CD4-positive, alpha-beta T cell treated with Interleukin-12 subunit alpha and Interleukin-12 subunit beta, for 1 hour (primary cell): ENCODE measurements at places on chromosomes 1 and 21.

- DNase-seq: no peak
Measured at GRCh38 chr1:200970771-200971427, 52.6 kb downstream of the KIF21B start.

GRCh38 chr1:216388558-216388957 is 34.7 kb downstream of the USH2A start:
- no peak for DNase-seq

DNA sequence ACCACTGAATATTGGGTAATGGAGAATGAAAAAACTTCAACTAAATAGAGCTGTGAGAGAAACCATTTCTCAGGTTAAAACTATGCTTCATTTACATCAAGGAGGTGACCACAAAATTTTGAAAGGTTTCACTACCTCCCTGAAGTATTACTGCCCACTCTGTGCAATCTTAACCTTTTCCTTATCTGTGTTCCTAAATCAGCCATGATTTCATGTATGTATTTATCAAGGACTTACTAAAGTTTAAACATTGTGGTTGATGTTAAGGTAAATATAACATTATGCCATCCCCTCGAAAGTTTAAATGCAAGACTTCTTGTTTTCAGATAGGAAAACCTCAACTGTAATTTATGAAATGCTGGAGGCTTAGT is 84.4 kb downstream of the CLEC20A start:
- DNase-seq: no peak

DNA sequence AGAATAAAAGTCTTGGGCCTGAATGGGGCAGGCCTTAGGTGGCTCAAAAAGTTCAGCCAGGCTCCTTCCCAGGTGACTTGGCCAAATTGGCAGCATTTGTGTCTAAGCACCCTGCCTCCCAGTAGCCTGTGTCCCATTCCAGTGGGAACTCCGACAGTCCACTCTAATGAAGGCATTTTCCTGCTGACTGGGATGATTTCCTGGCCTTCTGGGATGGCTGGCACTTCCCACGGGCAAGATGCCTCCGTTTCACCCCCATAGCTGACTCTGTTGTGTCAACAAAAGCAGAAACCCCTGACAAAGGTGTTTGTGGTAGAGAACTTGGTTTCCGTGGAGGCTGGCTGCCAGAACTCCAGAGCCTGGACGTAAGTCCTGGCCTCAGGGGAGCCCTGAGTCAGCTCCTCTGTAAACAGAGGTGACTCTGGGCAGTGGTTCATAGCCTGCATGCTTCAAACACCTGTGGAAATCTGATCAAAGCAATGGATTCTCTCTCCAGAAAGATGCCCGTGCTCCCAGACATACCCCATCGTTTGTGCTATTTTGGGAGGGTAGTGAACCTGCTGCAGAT is 36.6 kb downstream of the WNT3A start:
- DNase-seq: no peak

DNA sequence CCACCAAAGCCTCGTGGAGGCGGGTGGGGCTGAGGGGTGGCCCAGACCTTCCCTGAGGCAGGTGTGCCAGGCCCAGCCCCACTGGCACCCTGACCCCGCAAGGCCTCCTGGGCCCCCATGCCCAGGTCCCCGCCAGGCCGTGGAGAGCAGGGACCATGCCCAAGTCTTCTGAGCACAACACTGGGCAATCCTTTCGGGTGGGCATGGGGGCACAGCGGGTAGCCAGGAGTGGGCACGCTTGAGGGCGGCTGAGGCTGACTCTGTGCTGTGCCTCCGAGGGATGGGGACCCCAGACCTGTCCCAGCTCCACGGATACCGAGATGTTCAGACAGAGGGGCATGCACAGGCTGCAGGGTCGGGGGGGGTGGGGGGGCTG is 12.9 kb downstream of the CFAP410 start:
- no peak for DNase-seq

DNA sequence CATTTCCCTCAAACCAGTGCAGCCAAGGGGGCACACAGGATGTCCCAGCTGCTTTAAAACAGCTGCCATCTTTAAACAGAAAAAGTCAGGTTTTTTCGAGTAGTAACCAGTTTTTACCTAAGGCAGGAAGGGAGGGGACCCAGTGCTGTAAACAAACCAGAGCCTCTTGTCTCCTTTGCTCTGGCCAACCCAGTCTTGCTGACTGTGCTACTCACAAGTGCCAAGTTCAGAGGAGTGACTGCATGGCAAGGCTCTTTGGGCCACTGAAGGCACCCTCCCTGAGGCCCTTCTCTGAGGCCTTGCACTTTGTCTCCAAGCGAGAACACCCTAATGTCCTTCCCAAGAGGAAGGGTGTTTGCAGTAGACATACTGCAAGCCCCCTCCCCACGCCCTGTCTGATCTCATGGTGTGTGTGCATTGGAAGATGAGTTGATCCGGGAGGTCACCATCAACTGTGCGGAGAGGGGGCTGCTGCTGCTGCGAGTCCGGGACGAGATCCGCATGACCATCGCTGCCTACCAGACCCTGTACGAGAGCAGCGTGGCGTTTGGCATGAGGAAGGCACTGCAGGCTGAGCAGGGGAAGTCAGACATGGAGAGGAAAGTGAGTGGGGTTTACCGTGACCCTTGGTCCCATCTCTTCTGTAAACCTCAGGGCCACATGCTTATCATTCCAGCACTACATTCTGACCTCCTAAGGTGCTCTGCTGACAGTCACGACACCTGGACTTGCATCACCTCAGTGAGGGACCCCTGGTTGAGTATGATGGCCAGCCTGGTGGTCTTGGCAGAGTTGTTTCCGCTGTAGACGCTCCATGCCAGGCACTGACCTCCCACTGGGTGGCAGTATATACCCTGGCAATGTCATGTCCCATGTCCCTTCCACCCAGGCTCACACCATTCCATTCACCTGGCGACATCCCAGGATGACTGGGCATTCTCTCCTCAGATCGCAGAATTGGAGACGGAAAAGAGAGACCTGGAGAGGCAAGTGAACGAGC is 4.7 kb downstream of the DNALI1 start:
- peak; percentile 34 for DNase-seq

- DNase-seq: no peak
Measured at GRCh38 chr1:58901008-58901407, 117.2 kb upstream of the JUN start.

DNA sequence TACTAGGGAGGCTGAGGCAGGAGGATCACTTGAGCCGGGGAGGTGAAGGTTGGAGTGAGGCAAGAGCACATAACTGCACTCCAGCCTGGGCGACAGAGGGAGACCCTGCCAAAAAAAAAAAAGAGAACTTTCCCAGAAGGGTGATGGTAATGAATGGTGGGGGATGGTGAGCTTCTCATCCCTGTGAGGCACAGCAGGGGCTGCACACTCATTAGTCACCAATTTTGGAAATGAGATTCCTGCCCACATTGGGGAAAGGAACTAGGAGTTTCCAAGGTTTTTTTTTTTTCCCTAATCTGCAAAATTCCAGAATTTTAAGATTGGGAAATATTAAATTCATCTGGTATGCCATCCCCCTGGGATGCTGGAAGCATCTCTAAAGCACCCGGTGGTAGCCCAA is 50.2 kb upstream of the SSBP3 start:
- DNase-seq: no peak

GRCh38 chr1:178094739-178095645 is 1.1 kb downstream of the RASAL2 start:
- no peak for DNase-seq

DNA sequence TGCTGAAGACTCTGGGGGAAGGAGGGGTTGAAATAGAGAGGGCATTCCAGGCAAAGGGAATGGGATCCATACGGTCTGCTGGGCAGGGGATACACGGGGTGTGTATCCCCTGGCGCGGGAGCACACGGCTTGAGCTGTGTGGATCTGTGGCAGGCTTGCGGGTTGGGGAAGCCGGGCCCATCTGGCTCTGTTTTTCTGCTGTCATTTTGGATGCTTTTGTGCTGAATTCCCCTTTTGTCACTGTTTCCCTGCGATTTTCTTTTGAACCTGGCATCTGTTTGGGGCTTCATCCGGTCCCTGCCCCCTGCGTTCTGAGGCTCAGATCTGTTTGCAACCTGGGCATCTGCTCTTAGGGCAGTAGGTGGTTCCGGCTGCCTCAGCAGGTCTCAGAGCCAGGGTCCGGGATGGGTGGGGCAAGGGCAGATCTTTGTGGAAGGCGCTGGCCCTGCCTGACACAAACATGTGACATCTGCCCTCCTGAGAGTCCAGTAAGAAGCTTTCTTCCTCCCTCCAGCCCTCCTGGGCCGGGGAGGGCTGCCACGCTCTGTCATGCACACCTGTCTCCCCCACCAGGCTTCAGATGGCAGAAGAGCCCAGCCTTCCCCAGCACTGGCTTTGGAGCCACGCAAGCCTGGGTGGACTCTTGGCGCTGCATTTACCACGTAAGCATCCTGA is 84.0 kb downstream of the IGSF21 start:
- no peak for DNase-seq

- DNase-seq: no peak
Measured at GRCh38 chr1:228087771-228088251, 5.3 kb downstream of the ARF1 start.

GRCh38 chr1:241838897-241839296 is 9.1 kb upstream of the EXO1 start:
- no peak for DNase-seq

DNA sequence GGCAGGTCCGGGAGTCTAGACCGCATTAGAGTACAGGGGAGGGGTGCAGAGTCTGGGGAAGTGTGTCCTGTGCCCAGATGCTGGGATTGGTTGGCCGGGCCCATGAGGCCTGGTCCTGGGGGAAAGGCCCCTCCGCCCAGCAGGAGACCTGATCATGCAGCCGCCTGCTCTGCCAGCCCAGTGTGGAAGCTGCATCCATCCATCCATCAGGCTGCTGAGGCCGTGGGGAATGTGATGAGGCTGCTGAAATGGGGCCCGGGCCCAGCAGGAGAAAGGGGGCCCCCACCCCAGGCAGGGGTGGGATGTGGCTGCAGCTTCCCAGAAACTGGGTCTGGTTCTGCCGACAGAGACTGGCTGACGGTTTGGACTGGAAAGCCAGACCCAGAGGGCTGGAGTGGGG is 37.2 kb downstream of the EPHA2 start:
- DNase-seq: no peak

DNA sequence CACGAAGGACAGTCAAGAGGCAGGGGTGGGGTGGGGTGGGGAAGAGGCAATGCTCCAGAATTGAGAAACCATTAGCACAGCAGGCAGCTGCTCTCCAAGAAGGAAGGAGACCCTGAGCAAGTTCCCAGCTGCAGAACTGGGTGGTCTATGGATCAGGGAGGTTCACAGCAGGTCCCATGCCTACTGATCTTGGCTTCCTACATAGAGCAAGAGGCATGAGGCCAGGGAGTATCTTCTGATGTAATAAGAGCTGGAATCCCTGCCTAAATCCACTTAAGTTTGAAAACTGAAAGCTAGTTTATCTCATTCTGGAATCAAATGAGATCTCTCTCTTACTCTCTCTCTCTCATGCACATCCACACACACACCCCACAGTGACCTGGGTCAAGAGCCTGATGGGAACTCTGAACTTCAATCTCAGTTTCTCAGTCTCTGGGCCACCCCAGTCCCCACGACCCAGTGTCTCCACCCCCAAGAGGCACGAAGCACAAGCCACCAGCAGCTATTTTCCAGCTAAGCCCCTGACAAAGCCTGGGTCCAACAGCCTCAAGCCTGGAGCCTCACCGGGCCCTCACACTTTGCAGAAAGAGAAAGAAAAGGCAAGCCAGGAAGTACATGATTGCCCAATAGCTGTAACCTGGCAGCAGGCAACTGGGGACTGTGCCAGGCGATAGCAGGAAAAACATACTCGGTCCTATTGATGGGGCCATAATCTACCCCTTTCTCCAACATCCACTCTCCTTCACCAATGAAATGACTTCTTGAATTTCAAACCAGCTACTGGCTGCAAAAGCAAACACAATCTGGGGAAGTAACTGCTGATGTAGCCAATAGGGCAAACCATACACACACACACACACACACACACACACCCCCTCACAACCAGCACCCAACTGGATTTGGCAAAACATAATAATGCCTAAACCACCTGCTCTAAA is 2.2 kb downstream of the NUAK2 start:
- peak; percentile 42 for DNase-seq

DNA sequence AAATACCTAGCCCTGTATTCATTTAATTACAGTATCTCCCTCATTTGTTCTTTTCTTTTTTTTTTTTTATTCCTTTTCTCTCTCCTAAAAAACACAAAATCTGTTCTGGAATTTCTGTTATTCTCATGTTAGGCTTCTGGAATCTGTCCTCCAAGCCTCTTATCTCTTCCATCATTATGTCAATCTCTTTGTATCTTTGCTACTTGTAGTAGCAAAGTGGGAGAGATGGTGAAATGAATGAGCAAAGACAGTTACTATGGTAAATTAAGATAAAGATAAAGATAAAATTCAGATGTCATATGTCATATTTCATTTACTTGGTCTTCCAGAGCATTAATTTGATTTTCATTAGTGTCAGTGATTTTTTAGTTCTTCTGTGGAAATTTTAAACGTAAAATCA is 155.1 kb downstream of the FGGY start:
- no peak for DNase-seq

DNA sequence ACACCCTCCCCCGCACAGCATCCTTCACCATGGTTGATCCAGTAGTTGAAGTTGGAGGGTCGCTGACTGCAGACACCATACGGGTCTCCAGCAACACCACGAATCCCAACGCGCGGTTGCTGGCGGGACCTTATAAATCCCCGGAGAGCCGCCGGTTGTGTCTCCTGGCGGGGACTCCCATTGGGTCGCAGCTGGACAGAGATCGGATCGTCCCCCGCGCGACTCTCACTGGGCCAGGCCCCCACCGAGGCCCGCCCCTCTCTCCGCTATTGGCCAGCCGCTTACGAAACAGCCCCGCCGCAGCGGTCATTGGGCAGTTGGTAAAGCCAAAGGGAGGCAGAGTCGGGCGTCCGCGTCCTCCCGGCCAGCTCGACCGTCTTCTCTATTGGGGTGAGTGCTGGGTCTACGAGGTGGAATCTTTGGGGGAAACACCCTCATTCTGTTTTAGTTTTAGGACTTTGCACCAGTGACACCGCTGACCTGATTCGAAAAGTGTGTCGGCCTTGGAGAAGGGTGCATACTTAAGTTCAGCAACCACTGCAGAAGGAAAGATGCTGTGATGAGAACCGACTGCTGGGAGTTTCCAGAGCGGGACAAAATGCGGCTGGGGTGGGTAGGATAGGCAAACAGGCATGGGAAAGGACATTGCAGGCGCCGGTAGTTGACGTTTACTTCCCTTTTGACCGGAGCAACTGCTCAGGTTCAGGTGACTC is 27.4 kb downstream of the RABIF start:
- DNase-seq: peak; percentile 39

- no peak for DNase-seq
Measured at GRCh38 chr1:221839321-221839720, 97.4 kb upstream of the DUSP10 start.

DNA sequence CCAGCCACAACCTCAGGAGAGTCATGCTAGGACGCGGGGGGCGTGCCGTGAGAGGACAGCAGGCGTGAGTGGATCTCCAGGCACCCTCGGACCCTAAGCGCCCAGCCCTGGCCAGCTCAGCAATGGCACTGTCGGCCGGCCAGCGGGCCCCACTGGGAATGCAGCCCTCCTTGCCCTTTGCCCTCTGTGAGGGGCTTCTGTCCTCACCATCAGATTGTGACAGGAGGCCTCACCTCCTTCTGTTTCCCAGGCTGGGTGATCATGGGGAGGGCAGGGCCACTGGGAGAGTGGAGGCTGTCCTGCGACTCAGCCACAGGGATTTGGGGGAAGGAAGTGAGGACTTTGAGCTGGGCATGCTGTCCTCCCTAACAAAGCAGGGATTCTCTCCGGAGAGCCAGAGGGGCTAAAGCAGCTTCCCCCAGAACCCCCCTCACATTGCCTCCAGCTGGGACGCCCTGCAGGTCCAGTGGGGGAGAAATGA is 6.6 kb upstream of the LRRC3 start:
- no peak for DNase-seq

GRCh38 chr1:150309758-150310508 is 11.4 kb upstream of the PRPF3 start:
- no peak for DNase-seq

- DNase-seq: no peak
Measured at GRCh38 chr1:175195798-175196197, 3.2 kb upstream of the KIAA0040 start.
